ENCODE measurements at places on chromosomes 6 and 20.
A peak's percentile ranks its signal among the peaks of the same experiment; 100 is the strongest.

DNA sequence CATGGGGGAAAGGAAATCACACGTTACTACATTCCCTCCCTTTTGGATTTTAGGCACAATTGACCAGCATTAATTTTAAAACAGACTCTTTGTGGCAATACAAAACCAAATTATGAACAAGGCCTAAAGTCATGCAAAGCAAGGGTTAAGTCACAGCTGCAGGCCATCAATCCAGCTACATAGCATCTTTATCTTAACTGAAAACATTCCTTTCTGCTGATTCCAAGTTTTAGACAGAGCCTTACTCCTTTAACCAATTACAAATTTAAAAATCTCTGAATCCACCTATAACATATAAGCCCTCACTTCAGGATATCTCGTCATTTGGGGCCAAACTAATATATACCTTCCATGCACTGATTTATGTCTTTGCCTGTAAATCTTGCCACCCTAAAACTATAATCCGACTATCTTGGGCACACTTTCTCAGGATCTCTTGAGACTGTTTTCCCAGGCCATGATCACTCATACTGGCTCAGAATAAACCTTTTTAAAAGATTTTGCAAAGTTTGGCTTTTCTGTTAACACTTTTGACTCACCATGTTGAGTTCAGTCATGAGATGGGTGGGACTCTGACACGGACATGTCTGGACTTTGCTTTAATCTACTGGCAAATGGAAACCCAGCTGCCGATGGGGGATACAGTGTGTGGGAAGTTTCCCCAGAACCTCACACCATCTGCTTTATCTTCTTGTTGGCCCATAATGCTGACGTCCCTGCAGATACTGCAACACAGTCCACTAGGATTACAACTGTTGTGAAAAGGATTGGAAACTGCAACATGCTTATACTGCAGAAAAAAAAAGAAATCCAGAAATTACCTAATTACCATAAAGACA is 757.0 kb downstream of the PTPRT start:
- no peaks in the 10 kb centered on the region for H3K36me3 ChIP-seq
- no peak for DNase-seq
- H3K4me3 ChIP-seq, result no peak overlapping the region
- H3K4me1 ChIP-seq, result no peaks in the 10 kb centered on the region
- no peaks in the 10 kb centered on the region for H3K27me3 ChIP-seq

- H3K4me1 ChIP-seq, result peaks cover 27% of the 10 kb centered on the region
- DNase-seq, result no peak
- H3K27me3 ChIP-seq, result no peaks in the 10 kb centered on the region
- H3K36me3 ChIP-seq, result peaks cover 12% of the 10 kb centered on the region
Observed at GRCh38 chr20:305745-306144, 8.4 kb downstream of the ZCCHC3 start.

DNA sequence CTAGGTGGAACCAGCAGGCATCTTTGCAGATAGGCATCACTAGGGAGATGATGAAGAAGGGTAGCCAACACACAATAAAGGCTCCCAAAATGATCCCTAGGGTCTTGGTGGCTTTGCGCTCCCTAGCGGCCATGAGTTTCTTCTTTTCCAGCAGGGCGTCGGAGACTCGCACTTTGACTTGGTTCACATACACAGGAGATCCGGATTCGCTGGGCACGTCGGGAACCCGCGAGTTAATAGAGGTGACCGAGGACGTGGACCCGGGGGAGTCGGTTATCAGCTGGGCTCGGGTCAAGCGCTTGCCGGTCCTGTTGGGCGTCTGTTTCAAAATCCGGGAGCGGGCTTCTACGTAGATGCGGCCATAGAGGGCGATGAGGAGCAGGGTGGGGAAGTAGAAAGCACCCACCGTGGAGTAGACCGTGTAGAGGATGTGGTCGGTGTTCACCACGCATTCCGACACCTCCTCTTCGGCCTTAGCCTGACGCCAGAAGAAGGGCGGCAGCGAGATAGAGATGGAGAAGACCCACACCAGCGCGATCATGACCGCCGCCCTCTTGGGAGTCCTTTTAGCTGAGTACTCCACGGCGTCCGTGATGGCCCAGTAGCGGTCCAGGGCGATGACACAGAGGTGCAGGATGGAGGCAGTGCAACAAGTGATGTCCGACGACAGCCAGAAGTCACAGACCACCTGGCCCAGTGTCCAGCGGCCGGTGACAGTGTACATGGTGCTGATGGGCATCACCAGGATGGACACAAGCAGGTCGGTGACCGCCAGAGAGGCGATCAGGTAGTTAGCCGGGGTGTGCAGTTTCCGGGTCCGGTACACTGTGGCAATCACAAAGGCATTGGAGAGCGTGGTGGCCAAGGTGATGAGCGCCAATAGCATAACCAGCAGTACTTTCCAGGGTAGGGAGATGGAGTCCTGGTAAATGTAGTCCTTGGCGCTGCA is 658 bp downstream of the HTR1B start:
- H3K27me3 ChIP-seq, result peaks cover 54% of the 10 kb centered on the region
- H3K4me3 ChIP-seq, result no peak overlapping the region
- no peak overlapping the region for H3K27ac ChIP-seq
- H3K4me1 ChIP-seq, result peaks cover 9% of the 10 kb centered on the region
- H3K36me3 ChIP-seq, result peaks cover 6% of the 10 kb centered on the region
- no peak for DNase-seq

- H3K27ac ChIP-seq, result no peak overlapping the region
- H3K4me3 ChIP-seq, result no peak overlapping the region
- no peaks in the 10 kb centered on the region for H3K27me3 ChIP-seq
- DNase-seq, result no peak
- no peaks in the 10 kb centered on the region for H3K36me3 ChIP-seq
- no peaks in the 10 kb centered on the region for H3K4me1 ChIP-seq
Observed at GRCh38 chr6:54992789-54993188, 146.2 kb downstream of the FAM83B start.

- peaks cover 57% of the 10 kb centered on the region for H3K4me1 ChIP-seq
- no peaks in the 10 kb centered on the region for H3K27me3 ChIP-seq
- no peak overlapping the region for H3K4me3 ChIP-seq
- peaks cover 4% of the 10 kb centered on the region for H3K36me3 ChIP-seq
Observed at GRCh38 chr6:137816688-137817618, 50.1 kb upstream of the TNFAIP3 start.

DNA sequence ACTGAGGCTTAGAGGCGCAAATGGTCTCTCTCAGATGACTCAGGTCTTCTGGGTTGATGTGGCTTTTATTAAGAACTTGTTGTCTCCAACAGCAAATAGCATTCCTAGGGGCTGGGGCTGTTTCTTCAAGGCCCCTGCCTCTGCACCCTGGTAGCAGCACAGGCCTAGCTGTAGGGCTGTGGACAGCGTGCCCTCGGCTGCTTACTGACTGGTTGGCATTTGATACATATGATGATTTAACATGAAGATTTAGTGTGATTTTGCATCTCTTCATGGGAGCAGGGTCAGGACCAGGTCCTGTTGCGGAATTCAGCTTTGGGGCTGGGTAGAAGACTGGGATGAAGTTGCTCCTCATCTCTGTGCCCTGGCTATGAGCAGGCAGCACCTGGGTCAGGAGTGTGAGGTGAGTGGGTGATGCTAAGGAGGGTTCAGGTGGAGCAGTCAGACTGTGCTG is 24.3 kb upstream of the IER3 start:
- peak overlapping the region; percentile 76 for H3K27ac ChIP-seq
- no peaks in the 10 kb centered on the region for H3K27me3 ChIP-seq
- no peak for DNase-seq
- peaks cover 3% of the 10 kb centered on the region for H3K36me3 ChIP-seq

- H3K36me3 ChIP-seq, result no peaks in the 10 kb centered on the region
- no peaks in the 10 kb centered on the region for H3K27me3 ChIP-seq
- no peaks in the 10 kb centered on the region for H3K4me1 ChIP-seq
- H3K27ac ChIP-seq, result no peak overlapping the region
- no peak for DNase-seq
Observed at GRCh38 chr6:114783083-114783482, 440.3 kb upstream of the HS3ST5 start.

DNA sequence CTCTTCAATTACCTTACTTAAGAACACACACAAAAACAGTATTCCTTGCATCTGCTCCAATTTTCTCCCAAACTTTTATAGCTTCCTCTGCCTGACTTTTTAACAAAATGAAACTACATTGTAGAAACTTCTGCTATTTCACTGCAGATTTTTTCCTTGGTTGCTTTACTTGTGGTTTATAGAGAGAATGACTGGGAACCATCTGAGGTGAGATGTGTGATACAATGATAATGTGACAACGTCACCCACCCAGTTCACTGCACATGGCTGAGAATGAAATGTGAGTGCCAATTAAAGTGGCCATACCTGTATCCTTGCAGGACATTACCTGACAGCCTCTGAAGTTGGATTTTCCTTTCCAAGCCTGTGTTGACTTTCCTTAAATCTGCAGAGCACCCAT is 258.4 kb downstream of the CD83 start:
- H3K36me3 ChIP-seq, result peaks cover 2% of the 10 kb centered on the region
- H3K27ac ChIP-seq, result no peak overlapping the region
- H3K27me3 ChIP-seq, result no peaks in the 10 kb centered on the region
- no peak overlapping the region for H3K4me3 ChIP-seq

- no peak for DNase-seq
- H3K27ac ChIP-seq, result peak overlapping the region; percentile 68
- peaks cover 68% of the 10 kb centered on the region for H3K36me3 ChIP-seq
- no peaks in the 10 kb centered on the region for H3K27me3 ChIP-seq
- peak overlapping the region; percentile 99 for H3K4me3 ChIP-seq
- peaks cover 50% of the 10 kb centered on the region for H3K4me1 ChIP-seq
Observed at GRCh38 chr20:17971300-17972013, 2.6 kb downstream of the MGME1 start.

DNA sequence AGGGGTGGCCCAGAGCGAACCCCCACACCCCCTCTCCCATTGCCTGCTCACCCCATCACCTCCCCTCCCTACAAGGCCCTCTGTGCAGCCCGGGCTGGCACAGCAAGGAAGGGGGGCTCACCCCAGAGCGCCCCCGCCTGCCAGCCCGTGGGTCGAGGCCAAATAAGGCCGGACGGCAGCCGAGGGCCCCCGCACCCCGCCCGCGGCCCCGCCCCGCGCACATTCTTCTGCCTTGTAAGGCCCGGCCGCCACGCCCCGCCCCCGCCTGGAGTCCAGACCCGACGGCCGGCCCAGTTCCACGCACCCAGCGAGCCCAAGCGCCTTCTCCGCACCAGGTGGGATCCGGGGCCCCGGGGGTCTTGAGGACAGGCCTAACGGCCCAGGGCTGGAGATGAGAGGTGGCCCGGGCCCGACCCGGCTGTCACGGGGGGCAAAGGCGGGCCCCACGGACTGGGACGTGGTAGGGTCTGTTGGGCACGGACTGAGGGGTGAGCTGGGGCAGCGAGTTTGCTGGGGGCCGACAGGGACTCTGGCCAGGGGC is at the start of gene MYL9:
MYL9 (plus strand) TSS at position 293 of the 541 bp plus-strand sequence. CDS start 3,366 bp downstream, outside the sequence.
- no peaks in the 10 kb centered on the region for H3K27me3 ChIP-seq
- no peak within 1 kb of the TSS for H3K27ac ChIP-seq
- no peaks in the 10 kb centered on the region for H3K4me1 ChIP-seq
- no peak within 1 kb of the TSS for H3K4me3 ChIP-seq
- no peak for DNase-seq
- no peaks in the 10 kb centered on the region for H3K36me3 ChIP-seq

GRCh38 chr6:41367700-41368099 is 32.3 kb downstream of the NCR2 start:
- DNase-seq, result no peak
- H3K4me1 ChIP-seq, result peaks cover 18% of the 10 kb centered on the region
- H3K27me3 ChIP-seq, result peaks cover 64% of the 10 kb centered on the region
- H3K36me3 ChIP-seq, result no peaks in the 10 kb centered on the region
- H3K27ac ChIP-seq, result no peak overlapping the region

GRCh38 chr6:85482206-85482904 is 32.5 kb downstream of the NT5E start:
- no peak for DNase-seq
- H3K4me3 ChIP-seq, result no peak overlapping the region
- H3K27ac ChIP-seq, result peak overlapping the region; percentile 26
- no peaks in the 10 kb centered on the region for H3K27me3 ChIP-seq
- H3K4me1 ChIP-seq, result peaks cover 10% of the 10 kb centered on the region

- no peaks in the 10 kb centered on the region for H3K36me3 ChIP-seq
- DNase-seq, result no peak
- no peaks in the 10 kb centered on the region for H3K4me1 ChIP-seq
- H3K27ac ChIP-seq, result no peak overlapping the region
- H3K4me3 ChIP-seq, result no peak overlapping the region
Observed at GRCh38 chr6:51467231-51467952, 620.0 kb downstream of the PKHD1 start.

GRCh38 chr20:48003021-48003420 is 217.7 kb upstream of the SULF2 start:
- DNase-seq, result no peak
- H3K27ac ChIP-seq, result no peak overlapping the region
- H3K27me3 ChIP-seq, result no peaks in the 10 kb centered on the region
- no peaks in the 10 kb centered on the region for H3K36me3 ChIP-seq

DNA sequence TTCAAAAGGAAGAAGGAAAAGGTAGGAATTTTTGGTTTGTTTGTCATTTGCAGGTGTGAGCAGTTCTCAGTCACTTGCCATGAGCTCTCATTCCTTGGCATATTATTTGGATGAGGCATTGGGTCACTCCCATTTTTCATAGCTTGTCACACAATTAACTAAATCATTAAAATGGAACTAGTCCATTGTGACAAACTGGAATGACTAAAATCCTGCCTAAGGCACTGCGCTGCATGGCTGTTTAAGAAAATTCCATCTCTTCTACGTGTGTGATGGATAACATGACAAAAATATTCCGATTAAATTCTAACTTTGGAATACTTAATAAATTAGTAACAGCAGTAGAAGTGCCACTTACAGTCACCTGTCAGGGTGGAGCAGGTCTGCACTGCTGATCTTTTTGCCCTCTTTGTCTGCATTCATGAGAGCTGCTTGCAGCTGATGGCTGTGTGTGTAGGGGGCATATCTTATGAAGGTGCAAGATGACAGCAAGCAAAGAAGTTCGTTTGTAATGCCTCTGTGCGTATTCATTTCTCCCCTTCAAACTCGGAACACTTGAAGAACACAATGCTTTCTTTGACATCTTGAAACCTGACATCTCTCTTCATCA is 1292.6 kb upstream of the MAP3K7 start:
- H3K27me3 ChIP-seq, result no peaks in the 10 kb centered on the region
- no peak overlapping the region for H3K27ac ChIP-seq
- no peak for DNase-seq
- H3K4me1 ChIP-seq, result no peaks in the 10 kb centered on the region
- H3K4me3 ChIP-seq, result no peak overlapping the region

- H3K27me3 ChIP-seq, result no peaks in the 10 kb centered on the region
- peaks cover 6% of the 10 kb centered on the region for H3K36me3 ChIP-seq
- H3K27ac ChIP-seq, result no peak overlapping the region
- DNase-seq, result no peak
Observed at GRCh38 chr6:14750059-14750661, 495.7 kb upstream of the JARID2 start.

DNA sequence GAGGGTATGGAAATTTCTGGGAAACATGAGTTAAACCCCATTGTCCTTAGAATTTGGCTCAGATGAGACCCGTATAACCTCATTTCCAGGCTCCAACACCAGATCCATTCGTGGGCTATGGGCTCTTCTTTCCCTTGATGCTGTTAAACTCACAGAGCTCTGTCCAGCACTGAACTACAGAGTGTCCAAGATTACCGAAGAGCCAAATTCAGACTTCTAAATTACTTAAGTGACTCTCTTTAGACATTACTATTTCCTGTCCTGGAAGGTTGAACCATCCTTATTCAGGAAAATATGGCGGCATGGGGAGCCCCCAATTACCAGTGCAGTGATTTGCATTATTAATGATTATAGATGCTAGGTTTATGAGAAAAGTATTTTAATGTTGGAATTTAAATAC is 124.9 kb upstream of the EDN1 start:
- H3K27me3 ChIP-seq, result no peaks in the 10 kb centered on the region
- H3K36me3 ChIP-seq, result peaks cover 28% of the 10 kb centered on the region
- no peak for DNase-seq
- H3K4me1 ChIP-seq, result peaks cover 26% of the 10 kb centered on the region
- no peak overlapping the region for H3K4me3 ChIP-seq
